NCI-H1105 (cell line): ENCODE measurements at places on chromosomes 11 and 22.
A peak's percentile ranks its signal among the peaks of the same experiment; 100 is the strongest.

DNA sequence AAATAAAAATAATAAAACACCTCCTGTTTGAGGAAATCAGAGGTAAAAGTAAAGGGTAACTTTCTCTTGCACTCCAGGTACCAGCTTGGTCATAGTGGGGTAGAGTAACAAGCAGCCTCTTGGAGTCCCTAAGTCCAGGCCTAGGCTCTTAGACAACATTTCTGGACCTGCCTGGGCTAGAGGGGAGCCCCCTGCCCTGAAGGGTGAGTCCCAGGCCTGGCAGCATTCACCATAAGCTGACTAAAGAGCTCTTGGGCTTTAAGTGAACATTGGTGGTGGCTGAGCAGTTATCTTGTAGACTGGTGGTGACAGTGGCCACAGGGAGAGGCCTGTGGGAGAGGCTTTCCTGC, 18.6 kb upstream of the OR56A3 start:
- no peak for DNase-seq

- DNase-seq, result no peak
Measured at GRCh38 chr11:18548001-18548400, 21.3 kb upstream of the TSG101 start.

GRCh38 chr11:102882389-102883024, 7.7 kb upstream of the MMP12 start:
- DNase-seq, result no peak

- no peak for DNase-seq
Measured at GRCh38 chr22:50171965-50172421, 1.5 kb downstream of the PANX2 start.

GRCh38 chr11:118152020-118152551, 537 bp downstream of the SCN4B start:
- peak; percentile 32 for DNase-seq

DNA sequence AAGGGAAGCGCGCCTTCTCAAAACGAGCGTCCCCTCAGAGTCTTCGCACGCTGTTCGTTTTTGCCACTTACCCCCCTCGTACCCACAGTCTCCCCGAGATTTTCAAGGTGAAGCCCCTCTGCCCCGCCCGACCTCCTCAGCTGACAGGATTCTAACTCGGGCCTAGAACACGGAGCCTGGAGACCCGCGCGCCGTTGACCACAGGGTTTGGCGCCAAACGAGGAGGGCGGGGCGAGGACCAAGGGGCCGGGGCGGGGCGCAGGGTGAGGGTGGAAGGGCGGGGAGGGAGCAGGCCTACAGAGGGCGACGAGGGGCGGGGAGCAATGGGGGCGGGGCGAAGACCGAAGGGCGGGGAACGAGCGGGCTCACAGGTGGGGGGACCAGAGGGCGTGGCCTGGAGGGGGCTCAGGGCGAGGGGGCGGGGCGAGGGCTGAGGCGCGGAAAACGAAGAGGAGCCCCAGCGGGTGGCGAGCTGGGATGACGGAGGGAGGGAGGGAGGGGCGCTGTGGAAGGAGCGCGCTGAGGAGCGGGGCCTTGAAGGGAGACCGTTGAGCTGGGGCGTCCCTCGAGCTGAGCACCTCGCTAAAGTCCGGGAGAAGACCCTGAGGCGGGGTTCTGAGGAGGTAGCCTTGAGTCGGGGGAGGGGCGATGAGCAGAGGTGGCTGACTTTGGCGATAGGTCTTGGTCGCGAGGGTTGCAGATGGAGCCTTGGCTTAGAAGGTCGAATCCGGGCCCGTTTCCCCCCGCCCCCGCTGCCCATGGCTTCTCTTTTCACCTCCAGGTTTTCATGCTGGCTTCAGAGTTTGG, at the start of gene DMC1:
TSS of gene DMC1 (minus strand) at position 212 of the 807 bp plus-strand sequence. CDS start 1,927 bp downstream, outside the sequence.
- peak; percentile 91 for DNase-seq

GRCh38 chr22:17974087-17974486, 50.3 kb downstream of the MICAL3 start:
- DNase-seq, result no peak

DNA sequence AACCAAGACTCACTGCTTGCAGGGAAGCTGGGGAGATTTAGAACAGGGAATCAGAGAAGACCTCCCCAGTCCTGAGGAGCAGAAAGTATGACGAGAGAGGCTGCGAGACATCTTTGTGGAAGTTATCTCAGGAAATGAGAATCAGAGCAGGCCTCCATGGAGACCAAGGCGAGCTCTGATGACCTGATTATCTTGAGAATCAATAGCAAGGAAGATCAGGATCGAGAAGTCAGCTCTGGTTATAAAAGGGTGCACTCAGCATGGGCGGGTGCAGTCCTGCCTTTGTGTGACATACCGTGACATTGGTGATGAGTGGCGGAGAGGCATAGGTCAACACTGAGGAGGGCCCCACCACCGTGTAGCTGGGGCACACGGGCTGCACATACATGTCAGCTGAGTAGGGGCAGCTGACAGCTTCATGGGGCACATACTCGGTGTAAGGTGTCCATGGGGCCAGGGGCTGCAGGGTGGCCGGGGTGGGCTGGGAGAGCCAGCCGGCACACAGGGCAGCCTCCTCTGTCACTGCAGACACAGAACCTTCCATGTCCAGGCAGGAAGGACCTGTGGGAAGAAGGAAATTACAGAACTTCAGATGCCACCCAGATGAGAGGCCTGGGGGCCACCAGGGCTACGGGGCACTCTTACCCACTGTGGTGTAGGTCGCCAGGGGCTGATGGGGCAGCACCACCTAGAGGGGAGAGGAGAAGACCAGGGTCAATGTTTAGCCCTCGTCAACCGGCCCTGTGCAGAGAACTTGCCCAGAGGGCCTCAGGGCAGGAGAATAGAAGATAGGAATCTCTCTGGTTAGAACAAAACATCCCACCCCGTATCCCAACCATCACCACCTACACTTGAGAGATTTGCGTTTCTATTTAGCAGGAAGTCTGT, 21.7 kb downstream of the POU2AF1 start:
- DNase-seq, result no peak

DNA sequence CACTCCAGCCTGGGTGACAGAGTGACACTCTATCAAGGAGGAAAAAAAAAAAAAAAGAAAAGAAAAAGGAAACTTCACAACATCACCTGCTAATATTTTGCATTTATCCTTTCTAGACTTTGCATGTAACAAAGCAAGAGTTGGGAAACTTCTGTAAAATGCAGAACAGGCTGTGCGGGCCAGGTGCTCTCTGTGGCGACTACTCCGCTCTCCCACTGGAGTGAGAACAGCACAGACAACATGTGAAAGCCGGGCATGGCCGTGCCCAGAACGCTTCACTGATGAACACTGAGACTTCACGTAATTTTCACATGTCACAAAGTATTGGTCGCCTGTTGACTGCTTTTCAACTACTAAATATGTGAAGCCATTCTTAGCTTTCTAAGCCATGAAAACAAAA, 15.5 kb upstream of the TESMIN start:
- no peak for DNase-seq

DNA sequence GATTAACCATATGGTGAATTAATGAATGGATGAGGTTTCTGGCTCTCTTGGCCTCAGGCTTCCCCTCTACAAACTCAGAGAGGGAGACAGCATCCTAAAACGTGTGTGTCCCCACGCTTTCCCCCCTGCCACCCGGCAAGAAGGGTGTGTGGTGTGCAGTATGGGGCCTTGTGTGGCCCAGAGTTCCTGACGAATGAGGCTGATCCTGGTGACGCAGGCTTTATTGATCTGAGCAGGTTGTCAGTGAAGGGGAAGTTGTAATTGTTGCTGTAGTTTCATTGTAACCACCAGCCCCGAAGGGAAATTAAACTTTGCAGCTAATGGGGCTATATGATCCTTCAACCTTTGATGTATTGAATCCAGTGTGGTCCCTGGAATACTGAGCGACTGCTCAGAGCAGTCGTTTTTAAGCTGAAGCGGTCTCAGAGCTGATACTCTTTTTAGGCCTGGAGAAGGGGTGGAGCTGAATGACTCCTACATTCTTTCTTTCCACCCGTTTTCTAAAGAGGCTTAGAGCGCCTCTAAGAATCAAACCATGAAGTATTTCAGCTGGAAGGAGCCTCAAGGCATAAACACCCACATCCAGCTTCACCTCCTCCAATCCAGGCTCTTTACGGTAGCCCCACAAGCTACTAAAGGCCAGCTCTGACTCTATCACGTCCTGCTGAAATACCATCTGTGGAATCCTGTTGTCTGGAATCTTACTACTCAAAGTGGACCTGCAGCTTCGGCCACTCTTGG, 284.7 kb downstream of the MIAT start:
- no peak for DNase-seq

- no peak for DNase-seq
Measured at GRCh38 chr11:8757047-8757446, 74.5 kb downstream of the RPL27A start.

- DNase-seq, result peak; percentile 56
Measured at GRCh38 chr11:33774736-33775466, 581 bp upstream of the FBXO3 start.

DNA sequence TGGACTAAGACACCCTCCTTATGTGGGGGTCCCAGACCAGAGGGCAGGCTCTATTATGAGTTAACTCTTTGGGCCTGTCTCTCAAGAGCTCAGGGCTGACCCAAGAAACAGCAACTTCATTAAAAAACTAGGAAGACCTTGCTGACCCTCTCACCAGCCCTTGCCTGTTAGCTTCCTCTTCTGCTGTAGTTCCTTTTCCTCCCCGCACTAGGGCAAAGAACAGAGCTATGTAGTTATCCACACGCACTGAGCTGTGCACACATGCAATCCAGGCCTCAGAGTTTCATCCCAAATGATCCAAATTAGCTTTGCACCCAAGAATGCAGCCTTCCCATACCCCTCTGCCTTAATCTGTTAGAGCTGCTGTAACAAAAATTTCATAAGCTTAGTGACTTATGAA, 539.6 kb upstream of the CADM1 start:
- DNase-seq, result no peak

- DNase-seq, result no peak
Measured at GRCh38 chr22:21697880-21698279, 32.1 kb downstream of the PPIL2 start.

DNA sequence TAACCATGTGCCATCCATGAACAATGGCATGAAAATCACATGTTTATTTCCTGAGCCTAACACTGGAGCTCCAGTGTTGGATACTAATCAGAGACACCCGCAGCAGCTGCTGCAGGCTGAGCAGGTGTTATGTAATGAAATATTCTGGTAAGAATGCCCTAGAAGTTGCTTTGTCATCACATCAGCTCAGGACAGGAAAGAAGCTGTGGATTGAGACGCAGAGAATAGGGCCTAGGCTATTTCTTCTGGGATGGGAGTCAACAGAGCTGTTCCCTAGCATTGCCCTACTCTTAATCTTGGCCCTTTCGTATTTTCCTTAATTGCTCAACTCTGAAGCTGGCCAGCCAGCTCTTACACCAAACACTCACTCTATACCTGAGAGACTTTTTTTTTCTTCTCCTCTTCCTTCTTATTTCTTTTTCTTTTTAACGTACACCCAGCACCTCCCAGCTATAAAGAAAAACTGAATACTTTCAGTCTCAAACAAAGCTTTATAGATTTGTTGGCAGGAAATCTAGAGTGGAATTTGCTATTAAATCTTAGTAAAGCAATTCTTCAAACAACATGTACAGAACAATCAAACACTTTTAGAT, 31.9 kb downstream of the RASSF10 start:
- no peak for DNase-seq

- DNase-seq, result no peak
Measured at GRCh38 chr22:18066181-18066859, 11.5 kb upstream of the PEX26 start.

DNA sequence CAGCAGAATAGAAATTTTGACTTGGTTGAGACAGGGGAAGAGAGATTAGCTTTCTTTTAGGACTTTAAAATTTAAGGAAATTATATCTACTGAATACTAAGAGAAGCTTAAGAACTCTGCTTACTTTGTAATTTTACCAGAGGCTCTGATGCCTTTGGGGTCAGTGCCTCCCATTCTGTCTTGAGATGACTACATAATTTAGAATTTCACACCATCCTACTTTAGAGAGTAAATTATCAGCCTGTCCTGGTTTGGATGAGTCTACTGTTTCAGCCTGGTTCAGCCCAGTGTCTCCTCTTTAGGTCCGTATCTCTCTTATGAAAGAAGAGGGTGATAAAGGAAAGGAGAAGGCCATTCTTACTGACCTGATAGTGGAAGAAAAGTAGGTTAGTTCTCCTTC, 9.8 kb downstream of the NUCB2 start:
- no peak for DNase-seq

DNA sequence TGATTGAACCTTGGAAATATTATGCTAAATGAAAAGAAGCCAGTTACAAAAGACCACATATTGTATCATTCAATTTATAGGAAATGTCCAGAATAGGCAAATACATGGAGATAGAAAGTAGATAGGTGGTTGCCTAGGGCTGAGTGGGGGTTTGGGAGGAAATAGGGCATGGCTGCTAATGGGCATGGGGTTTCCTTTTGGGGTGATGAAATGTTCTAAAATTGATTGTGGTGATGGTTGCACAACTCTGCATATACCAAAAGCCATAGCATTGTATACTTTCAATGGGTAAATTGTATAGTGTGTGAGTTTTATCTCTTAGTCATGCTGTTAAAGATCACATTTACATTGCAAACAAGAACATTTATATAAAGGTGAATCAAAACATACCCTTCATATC, 48.7 kb downstream of the LDLRAD3 start:
- no peak for DNase-seq

DNA sequence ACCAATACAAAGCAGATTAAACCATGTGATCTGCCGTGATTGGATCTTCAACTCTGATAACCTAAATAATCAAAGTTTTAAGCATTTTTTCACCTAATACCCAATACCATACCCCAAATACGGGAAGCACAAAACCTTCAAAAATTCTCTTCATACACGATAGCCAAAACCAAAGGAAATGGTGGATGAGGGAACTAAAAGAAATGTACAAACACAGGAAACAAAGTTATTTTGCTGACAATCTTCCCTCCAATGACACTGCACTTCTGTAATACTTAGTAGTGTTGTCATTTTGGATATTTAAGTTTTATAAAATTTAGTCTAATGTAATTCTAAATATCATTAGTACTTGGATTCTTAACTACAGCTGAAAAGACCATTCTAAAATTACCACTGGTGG, 27.0 kb downstream of the CSTF3 start:
- no peak for DNase-seq

- DNase-seq, result no peak
Measured at GRCh38 chr11:112082729-112083128, 3.8 kb downstream of the TIMM8B start.

DNA sequence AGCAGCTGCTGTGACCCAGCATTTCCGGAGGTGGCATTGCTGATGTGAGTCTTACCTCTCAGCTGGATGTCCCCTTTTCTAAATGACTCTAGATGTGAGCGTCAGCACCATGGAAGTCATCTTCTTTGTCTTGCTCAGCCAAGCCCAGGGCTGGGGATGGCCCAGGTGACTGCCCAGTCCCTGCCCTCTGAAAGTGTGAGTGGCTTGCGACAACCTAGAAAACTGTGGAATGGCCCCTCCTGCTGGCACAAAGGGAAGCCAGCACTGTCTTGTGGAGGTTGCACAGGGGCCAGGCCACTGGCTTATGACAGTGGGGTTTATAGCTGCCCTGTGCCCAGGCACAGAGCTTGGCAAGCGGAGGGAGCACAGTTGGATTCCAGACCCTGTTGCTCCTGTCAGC, 6.2 kb downstream of the TUB start:
- no peak for DNase-seq
